ENCODE measurements at places on chromosomes 12 and 14.

- H3K27ac ChIP-seq: no peak overlapping the region
- peaks cover 14% of the 10 kb centered on the region for H3K4me1 ChIP-seq
- no peak for DNase-seq
- no peaks in the 10 kb centered on the region for H3K27me3 ChIP-seq
- no peaks in the 10 kb centered on the region for H3K36me3 ChIP-seq
These were observed 122.4 kb downstream of the SLC25A47 start for GRCh38 chr14:100445436-100446088.

- DNase-seq: no peak
- H3K4me3 ChIP-seq: peak overlapping the region; percentile 98
- peaks cover 26% of the 10 kb centered on the region for H3K4me1 ChIP-seq
- no peaks in the 10 kb centered on the region for H3K27me3 ChIP-seq
These were observed 1.1 kb downstream of the RHNO1 start for GRCh38 chr12:2877953-2878732.

GRCh38 chr12:119634743-119635142 is 33.2 kb upstream of the PRKAB1 start:
- no peak overlapping the region for H3K27ac ChIP-seq
- no peak overlapping the region for H3K4me3 ChIP-seq
- no peaks in the 10 kb centered on the region for H3K4me1 ChIP-seq
- no peaks in the 10 kb centered on the region for H3K36me3 ChIP-seq

GRCh38 chr12:58443981-58444371 is 476.3 kb downstream of the LRIG3 start:
- H3K27me3 ChIP-seq: no peaks in the 10 kb centered on the region
- H3K27ac ChIP-seq: no peak overlapping the region
- H3K4me3 ChIP-seq: no peak overlapping the region
- DNase-seq: no peak

DNA sequence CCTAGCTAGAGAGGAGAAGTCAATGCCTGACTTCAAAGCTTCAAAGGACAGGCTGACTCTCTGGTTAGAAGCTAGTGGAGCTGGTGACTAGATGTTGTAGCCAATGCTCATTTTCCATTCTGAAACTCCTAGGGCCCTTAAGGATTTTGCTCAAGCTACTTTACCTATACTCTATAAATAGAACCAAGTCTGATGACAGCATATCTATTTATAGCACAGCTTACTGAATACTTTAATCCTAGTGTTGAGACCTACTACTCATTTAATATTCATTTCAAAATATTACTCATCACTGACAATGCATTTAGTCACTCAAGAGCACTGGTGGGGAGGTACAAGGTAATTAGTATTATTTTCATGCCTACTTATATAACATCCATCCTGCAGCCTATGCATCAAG is 137.2 kb upstream of the PELI2 start:
- H3K4me1 ChIP-seq: no peaks in the 10 kb centered on the region
- H3K27ac ChIP-seq: no peak overlapping the region

DNA sequence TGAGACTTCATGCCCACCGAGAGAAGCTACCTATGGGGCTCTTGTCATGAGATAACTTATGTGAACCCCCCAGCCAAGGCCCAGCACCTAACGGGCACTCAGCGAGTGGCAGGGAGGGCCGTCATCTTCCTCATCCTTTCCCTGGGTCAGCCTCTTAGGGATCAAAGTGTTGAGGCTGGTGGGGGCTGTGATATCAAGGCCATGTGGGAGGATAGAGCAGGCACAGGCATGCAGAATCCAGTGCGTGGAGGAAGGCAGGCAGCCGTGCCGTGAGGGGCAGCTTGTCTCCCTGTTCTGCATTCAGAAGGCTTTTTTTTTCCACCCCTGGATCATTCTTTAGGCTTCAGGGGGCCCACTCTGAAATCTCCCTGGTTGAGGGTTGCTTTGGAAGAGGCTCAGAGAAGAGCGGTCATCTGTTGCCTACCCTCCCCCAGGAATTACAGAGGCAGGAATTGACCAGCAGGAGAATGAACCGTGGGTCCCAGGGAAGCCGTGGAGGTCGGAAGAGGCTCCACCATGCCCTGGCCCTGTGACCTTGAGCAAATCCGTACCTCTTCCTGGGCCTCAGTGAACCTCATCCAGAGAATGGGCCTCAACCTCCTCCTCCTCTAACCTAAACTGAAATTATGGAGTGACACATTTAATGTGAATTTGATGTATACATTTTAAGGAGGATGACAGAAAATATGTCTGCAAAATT is 62.8 kb downstream of the BEGAIN start:
- no peak overlapping the region for H3K27ac ChIP-seq
- DNase-seq: no peak
- H3K27me3 ChIP-seq: no peaks in the 10 kb centered on the region
- H3K36me3 ChIP-seq: no peaks in the 10 kb centered on the region

DNA sequence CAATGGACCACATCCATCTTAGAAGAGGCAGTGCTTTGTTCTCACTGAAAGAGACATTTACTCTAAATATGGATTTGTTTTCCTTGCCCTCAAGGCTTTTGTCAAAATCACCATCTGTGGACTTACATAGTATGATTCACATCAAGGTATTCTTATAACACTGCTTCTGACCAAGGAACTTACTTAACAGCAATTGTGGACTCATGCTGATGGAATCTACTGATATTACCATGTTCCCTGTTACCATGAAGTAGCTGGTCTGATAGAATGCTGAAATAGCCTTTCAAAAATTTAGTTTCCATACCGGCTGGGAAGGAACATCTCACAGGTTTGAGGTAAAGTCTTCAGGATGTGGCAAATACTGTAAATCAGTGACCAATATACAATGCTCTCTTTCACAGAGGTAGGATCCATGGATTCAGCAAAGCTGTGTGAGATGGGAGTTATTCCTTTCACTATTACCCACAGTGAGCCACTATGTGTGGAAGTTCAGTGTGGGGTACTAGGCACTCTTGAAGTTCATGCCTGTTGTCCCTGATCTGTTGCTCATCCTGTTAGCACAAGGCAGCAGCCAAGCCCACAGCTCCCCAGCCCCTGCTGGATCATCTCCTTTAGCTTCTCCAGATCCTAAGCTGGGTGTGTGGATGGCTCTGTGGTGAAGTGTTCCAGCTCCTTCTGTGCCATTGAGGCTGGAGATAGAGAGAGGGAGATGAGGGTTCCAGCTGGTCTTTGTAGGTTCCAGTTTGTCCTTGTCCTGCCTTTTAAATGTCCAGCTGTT is 126.4 kb downstream of the ATP23 start:
- no peaks in the 10 kb centered on the region for H3K36me3 ChIP-seq
- H3K27me3 ChIP-seq: no peaks in the 10 kb centered on the region
- no peak for DNase-seq

DNA sequence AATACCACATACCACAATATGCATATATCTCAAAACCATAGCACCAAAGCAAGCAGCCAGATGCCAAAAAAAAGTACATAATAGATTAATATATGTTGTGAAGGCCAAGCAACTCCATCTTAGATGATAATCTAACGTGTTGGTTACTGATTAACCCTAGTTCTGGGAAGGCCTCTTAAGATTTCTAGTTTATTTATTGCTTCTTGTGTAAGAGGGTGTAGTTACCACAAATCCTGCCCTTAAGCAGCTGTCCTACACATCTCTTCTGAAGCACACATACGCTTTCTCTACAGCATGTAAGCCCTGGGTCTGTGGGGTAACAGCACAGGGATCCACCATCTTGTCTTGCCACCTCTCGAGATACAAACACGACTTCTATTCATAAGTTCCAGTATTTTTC is 236.8 kb upstream of the AVPR1A start:
- DNase-seq: no peak
- H3K4me3 ChIP-seq: no peak overlapping the region
- no peaks in the 10 kb centered on the region for H3K27me3 ChIP-seq
- H3K4me1 ChIP-seq: no peaks in the 10 kb centered on the region
- H3K27ac ChIP-seq: no peak overlapping the region
- H3K36me3 ChIP-seq: no peaks in the 10 kb centered on the region

DNA sequence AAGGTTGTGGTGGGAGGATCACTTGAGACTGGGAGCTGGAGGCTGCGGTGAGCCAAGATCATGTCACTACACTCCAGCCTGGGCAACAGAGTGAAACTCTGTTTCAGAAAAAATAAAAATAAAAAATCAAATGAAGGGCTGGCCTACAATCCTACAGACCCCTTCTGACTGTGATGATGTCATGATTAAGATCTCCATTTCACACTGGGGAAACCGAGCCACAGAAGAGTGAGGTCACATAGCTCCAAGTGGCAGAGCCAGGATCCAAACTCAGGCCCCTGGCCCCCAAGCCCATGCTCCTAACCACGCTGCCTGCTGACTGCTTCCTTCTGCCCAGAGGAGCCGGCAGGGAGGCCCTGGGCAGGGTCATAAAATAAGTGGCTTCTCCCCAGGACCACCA is 258.0 kb upstream of the FKBP4 start:
- no peaks in the 10 kb centered on the region for H3K4me1 ChIP-seq
- DNase-seq: no peak
- no peak overlapping the region for H3K27ac ChIP-seq
- H3K4me3 ChIP-seq: no peak overlapping the region
- no peaks in the 10 kb centered on the region for H3K36me3 ChIP-seq

DNA sequence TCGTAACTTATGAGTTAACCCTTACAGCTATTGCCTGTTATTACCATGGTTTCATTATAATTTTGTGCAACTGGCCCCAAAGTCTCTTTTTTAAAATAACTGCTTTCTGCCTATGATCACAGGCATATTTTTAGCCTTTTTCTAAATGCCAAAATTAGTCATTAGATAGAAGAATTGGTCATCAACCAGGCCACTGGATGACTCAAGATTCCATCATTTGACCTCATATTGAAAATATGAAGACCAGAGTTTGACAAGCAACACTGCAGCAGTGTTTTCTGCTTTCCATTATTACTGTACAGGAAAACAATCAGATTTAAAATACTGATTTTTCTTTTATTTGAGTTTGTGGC is 54.7 kb upstream of the OTOGL start:
- H3K27ac ChIP-seq: no peak overlapping the region
- peaks cover 9% of the 10 kb centered on the region for H3K27me3 ChIP-seq
- no peaks in the 10 kb centered on the region for H3K36me3 ChIP-seq
- H3K4me3 ChIP-seq: no peak overlapping the region

- H3K27ac ChIP-seq: no peak overlapping the region
- H3K4me3 ChIP-seq: no peak overlapping the region
- peaks cover 24% of the 10 kb centered on the region for H3K27me3 ChIP-seq
- H3K4me1 ChIP-seq: no peaks in the 10 kb centered on the region
These were observed 96.0 kb downstream of the WIF1 start for GRCh38 chr12:65025136-65025535.

DNA sequence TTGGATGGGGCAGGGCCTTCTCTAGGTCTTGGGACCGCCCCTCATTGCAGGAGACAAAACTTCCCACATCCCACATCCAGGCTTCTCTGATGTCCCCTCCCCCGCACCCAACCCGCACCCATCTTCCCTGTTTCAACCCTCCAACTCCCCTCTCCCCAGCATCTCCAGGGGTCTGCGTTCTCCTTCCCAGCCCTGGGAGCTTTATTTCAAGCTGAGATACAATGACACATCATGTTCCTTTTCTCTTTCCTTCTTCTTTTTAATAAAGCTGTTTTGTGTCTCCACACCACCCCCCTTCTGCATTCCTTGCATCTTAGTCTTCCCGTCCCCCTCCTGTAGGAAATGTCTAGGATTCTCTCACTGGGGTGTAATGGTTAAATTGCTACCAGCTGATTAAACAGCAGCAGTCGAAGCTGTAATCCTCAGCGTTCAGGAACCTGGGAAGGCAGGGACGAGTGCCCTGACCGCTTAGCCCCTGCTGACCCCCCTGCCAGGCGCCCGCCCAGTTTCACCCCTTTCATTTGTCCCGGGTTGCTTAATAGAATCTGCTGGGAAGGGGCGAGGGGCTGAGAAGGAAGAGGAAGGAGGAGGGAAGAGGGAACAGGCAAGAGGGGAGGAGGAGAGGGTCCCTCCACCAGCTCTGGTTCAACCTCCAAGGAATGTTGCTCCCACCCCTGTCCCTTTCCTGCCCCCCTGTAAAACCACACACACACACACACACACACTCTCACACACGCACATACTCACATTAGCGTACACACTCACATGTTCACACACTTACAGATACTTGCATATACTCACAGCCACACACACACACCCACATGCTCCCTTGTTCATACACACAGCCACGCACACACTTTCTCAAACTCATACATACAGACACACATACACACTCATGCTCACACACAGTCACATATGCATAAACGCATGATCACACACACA is 104.5 kb upstream of the MED13L start:
- no peaks in the 10 kb centered on the region for H3K36me3 ChIP-seq
- H3K4me1 ChIP-seq: no peaks in the 10 kb centered on the region
- H3K4me3 ChIP-seq: no peak overlapping the region
- no peak overlapping the region for H3K27ac ChIP-seq

GRCh38 chr14:89029961-89030694 is 205.7 kb downstream of the TTC8 start:
- no peaks in the 10 kb centered on the region for H3K36me3 ChIP-seq
- H3K4me3 ChIP-seq: no peak overlapping the region
- H3K27me3 ChIP-seq: peaks cover 67% of the 10 kb centered on the region
- DNase-seq: no peak

- H3K27me3 ChIP-seq: no peaks in the 10 kb centered on the region
- no peak overlapping the region for H3K27ac ChIP-seq
- no peak for DNase-seq
- H3K4me1 ChIP-seq: peaks cover 20% of the 10 kb centered on the region
- H3K36me3 ChIP-seq: peaks cover 4% of the 10 kb centered on the region
These were observed 51.5 kb downstream of the NINJ2 start for GRCh38 chr12:611721-612120.

GRCh38 chr12:80200414-80200813 is 101.1 kb downstream of the OTOGL start:
- no peak overlapping the region for H3K27ac ChIP-seq
- no peaks in the 10 kb centered on the region for H3K36me3 ChIP-seq
- peaks cover 13% of the 10 kb centered on the region for H3K27me3 ChIP-seq
- DNase-seq: no peak
- no peaks in the 10 kb centered on the region for H3K4me1 ChIP-seq
- no peak overlapping the region for H3K4me3 ChIP-seq

- H3K36me3 ChIP-seq: no peaks in the 10 kb centered on the region
- peaks cover 29% of the 10 kb centered on the region for H3K27me3 ChIP-seq
- no peak for DNase-seq
These were observed 139.4 kb upstream of the CDKN3 start for GRCh38 chr14:54257424-54257823.
